ENCODE measurements at places on chromosomes 12 and 14. TPM values are rescaled to one million over a fixed set of nuclear protein-coding genes. Genes with fewer than 3 reads are reported as not detected.
A peak's percentile ranks its signal among the peaks of the same experiment; 100 is the strongest.

- no peak for DNase-seq
These were observed 256.9 kb downstream of the SYT1 start for GRCh38 chr12:79121486-79121885.

DNA sequence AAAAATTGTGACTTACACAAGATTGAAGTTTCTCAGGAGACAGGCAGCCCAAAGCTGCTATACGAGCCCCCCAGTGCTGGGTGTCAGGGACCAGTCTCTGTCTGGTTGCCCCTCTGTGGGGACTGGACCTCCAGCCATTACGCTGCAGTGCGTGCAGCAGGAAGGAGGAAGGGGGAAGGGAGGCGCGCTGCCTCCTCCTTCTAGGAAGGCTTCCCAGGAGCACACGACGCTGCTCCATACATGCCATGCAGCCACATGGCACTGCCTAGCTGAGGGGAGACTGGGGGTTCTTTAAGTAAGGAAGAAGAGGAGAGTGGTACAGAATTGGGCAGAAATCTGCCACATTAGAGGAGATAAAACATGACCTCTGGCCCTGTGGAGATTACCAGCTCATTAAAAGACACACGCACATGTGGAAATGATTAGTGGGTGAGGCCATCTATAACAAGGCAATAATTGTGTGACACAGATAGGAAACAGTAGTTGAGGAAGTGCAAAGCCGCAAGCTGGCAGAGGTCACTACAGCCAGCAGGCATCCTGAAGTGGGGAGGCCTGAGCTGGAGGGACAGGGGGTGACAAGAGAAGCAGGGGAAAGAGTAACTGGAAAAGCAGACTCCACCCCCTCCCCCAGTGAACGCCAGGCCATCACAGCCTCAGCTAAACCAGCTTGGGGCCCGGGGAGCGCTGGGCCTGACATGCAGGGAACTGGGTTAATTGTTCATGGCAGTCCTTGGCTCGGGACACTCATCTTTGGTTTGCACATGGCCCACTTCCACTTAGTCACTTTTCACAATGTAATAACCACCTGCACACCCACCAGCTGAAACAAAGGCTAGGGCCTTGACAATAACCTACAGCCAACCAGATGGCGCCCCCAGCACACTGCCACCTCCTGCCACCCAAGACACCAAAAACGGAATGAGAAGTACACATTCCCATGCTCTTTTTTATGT is 39.6 kb downstream of the CCDC88C start:
- DNase-seq = peak; percentile 42

PLA2G1B gene
- total RNA-seq = not detected

CCDC38 gene
- total RNA-seq = not detected

DNA sequence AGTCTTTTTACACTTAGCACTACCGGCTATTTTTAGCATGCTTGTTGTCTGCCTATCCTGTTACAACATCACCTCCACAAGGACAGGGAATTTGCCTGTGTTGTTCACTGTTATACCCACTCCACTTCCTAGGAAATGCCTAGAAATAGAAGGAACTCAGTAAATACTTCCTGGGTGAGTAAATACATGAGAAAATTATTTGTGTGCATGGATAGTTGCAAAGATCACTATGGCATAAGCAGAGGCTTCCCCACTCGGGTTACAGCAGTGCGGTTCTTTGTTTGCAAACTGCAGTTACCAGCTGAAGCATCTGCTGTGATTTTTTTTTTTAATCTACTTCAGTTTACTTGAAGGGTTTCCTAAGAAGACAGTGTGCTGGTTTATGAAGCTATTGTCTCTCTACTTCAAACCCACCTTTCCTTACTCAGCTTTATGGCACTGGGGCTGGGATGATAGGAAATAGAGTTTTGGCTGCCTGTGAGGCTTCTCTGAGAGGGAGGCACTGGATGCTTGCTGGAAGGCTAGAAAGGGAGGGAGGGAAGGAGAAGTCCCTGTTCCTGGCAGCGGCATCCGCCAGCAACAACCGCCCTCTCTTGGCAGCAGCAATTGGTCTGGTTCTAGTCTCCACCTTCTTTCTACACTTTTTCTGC is 29.0 kb downstream of the PDE6H start:
- peak; percentile 17 for DNase-seq

GRCh38 chr12:114131824-114132223 is 165.7 kb upstream of the RBM19 start:
- DNase-seq = no peak

NKX2-1 gene
- total RNA-seq = not detected

DNA sequence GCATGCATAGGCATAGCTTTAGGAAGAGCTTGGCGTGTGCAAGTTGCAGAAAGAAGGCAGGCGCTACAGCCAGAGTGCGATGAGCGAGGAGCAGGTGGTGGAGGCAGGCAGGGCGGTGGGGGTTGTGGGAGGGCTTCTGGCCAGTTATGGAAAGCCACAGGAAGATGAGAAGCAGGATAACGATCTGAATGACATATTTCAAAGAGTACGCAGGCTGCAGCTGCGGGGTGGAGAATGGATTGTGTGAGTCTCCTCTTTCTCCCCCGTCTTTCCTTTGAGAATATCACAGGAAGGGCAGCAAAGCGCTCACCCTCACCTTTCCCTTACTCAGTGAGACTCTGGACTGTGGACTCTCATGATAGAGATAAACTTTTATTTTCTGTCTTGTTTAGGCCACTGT is 48.7 kb upstream of the PLXNC1 start:
- peak; percentile 64 for DNase-seq
